ENCODE measurements at places on chromosomes 3 and 15. TPM values are rescaled to one million over a fixed set of nuclear protein-coding genes. Genes with fewer than 3 reads are reported as not detected.
A peak's percentile ranks its signal among the peaks of the same experiment; 100 is the strongest.

- no peak for DNase-seq
These were observed 118.1 kb downstream of the SLC25A26 start for GRCh38 chr3:66338927-66339326.

GRCh38 chr3:31541089-31541488, 8.4 kb downstream of the STT3B start:
- DNase-seq = peak; percentile 50

GRCh38 chr3:155995525-155996370, 124.6 kb upstream of the KCNAB1 start:
- DNase-seq = peak; percentile 16

GRCh38 chr3:191376516-191377141, 46.3 kb upstream of the UTS2B start:
- no peak for DNase-seq

GRCh38 chr3:13105896-13106250, 32.6 kb upstream of the IQSEC1 start:
- peak; percentile 9 for DNase-seq

GRCh38 chr3:53493963-53494791, at the start of gene CACNA1D:
TSS of gene CACNA1D (plus strand) at chr3:53494611. CDS start at chr3:53495167, 556 bp downstream.
- DNase-seq = no peak

DNA sequence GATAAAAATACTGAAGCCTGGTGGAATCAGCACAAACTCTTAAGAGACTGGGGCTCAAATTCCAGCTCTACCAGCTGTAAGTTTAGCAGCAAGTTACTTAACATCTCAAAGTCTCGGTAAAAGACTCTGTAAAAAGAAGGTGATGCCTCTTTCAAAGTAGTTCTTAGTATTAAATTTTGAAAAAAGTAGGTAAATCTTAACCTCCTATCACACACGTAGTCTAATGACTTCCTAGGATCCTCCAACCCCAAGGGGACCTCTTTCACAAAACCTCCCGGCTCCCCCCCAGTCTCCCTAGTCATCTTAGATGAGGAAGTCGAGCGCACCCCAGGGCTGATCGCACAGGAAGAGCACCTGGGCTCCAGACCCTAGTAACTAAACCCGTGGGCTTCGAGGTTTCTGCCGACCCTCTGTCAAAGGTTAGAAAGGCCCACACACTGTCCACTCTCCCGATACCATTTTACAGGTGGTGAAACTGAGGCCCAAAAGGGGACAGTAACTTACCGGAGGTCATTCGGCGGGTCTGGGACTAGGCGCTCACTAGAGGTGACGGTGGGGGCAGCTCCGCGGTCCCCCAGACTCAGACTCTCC, 427 bp downstream of the MBD4 start:
- peak; percentile 32 for DNase-seq

DNA sequence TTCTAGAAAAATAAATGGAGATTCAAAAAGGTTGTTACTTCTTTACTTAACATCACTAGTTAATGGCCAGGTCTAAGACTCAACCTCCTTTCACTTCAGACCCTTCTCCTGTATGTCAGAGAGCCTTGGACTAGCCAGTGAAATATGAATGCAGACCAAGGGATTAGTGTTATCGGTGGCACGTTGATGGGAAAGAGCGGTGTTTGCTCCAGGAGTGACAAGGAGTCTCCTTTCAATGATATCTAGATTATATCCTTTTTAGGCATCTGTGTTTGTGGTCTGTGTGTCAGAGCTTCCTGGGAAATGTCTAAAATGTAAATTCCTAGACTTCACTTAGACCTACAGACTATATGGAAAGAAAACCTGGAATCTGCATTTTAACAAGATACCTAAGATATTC, 658.0 kb upstream of the KCNMB2 start:
- DNase-seq = no peak

DNA sequence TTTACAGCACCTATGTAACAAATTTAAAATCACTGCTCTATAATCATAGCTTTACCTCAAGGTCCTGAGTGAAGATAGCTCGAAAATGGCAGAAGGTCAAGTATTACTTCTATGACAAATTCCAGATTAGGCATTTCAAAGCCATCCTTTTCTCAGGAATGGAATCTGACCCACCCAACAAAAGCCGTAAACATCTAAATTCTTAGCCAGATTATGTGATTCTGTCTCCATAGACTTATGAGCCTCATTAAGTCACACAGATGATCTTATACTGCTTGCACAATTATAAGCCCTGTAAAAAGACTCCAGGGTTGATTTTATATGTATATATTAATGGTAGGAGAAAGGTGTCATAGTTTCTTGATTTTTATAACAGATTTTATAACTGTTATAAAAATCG, 56.9 kb downstream of the CEP152 start:
- DNase-seq = no peak

DNA sequence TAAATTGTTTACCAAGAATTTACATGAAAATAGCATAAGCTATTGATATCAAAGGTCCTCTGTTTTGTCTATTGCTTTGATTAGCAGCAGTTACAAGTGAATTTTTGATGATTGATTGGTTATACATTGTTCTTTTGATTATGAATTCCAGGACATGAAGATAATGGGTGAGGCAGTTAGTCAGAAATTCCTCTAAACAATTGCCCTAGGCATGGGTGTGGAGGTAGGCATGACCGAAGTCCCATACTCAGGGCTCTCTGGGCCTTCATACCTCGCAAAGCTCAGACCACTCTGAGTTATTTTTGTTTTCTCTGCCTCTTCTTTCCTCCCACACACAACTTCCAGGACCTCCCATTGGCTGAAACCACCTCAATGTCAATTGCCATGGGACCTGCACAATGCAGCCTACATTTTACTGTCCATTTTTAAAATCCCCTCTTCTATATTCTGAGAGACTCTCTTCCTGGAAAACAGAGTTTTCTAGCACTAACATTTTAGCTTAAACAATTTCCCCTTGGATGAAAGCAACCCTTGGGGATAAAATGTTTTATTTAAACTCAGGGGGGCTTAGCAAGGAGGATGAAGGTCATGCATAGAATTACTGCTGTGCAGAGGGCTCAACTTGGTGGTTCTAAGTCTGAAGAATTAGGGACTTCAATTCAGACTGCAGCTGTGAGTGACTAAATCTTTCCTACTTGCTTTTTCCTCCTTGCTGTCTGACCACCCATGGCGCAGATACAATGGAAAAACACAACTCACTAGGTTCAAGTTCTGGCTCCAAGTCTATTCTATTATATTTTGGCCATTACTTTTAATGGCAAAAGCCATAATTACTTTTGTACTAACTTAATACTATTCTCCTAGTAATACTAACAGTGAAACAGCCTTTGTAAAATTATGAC, 594.8 kb downstream of the NTRK3 start:
- no peak for DNase-seq

GRCh38 chr15:62935300-62936081, 107.1 kb upstream of the TPM1 start:
- DNase-seq = no peak

DNA sequence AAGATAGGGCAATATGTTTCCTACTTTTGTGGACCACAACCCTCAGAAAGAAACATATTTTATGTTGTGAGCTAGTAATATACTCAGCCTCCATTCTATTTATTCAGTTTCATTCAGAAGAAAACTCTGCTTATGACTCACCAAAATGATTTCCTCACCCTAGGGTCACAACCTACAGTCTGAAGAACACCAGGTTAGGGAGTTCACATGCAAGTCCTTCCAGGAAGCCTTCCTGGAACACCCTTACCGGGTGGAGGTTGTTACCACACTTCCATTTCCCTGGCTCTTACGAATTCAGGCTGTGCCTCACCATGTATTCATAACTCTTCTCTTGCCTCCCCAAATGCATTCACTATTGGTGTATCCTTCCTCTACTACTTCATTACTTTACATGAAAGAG, 228.0 kb upstream of the ADAMTS9 start:
- no peak for DNase-seq

The PAQR9 gene
- polyA plus RNA-seq = not detected

The KIF7 gene
- polyA plus RNA-seq = 0.17 TPM

The CLDN11 gene
- not detected for polyA plus RNA-seq

The PLA2G4E gene
- polyA plus RNA-seq = not detected

The ZNF660 gene
- polyA plus RNA-seq = 0.28 TPM

The EPHB1 gene
- not detected for polyA plus RNA-seq
